Aorta (tissue), 5 donors: ENCODE measurements at places on chromosomes 2 and 18. TPM values are rescaled to one million over a fixed set of nuclear protein-coding genes. Genes with fewer than 3 reads are reported as not detected.

- no peak for DNase-seq
These were observed 207.7 kb upstream of the COL3A1 start for GRCh38 chr2:188766471-188766856.

GRCh38 chr18:22604390-22604985 lies 186.8 kb upstream of the CTAGE1 start:
- peak; percentile 86 for DNase-seq

GRCh38 chr2:219168932-219169331 lies 897 bp downstream of the SLC23A3 start:
- no peak for DNase-seq

DNA sequence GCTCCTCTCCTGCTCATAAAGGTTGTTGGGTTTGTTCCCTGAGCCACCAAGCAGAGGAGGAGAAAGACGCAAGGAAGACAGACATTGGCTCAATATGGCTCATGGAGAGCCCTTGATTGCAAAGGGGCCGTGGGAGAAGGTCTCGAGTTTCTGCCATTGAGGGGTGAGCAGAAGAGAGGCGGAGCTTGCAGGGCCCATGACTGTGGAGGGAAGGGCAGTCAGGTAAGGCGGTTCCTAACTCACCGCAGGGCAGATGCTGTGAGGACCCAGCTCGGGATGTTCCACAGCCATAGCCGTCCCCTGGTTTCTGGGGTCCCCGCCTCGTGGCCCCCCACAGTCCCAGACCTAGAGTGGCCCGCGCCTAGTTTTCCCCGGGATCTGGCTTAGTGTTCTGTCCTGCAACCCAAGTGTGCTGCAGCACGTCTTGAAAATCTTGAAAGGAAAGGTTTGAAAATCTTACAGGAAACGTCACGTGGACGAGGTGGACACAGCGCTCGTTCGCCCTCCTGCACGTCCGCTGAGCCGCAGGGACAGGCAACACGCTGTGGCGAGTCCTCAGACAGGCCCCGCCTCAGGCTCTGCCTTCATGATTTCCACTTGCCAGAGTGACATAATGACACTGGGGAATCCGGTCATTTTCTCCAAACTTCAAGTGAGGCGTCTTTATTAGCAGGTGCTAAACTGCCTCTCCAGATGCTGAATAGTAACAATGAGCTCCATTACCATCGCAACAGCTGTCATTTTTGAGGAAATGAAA lies 105.5 kb upstream of the HDAC4 start:
- no peak for DNase-seq

The B3GNT7 gene
- total RNA-seq, result 4.0 TPM

The BOLL gene
- total RNA-seq, result not detected

The TMEM37 gene
- 5.2 TPM for total RNA-seq

The ANKRD36C gene
- total RNA-seq, result 81.1 TPM
